ENCODE measurements at places on chromosomes 5 and 9.
A peak's percentile ranks its signal among the peaks of the same experiment; 100 is the strongest.

GRCh38 chr5:52139888-52140615 is 647.7 kb upstream of the ITGA1 start:
- no peak for DNase-seq

DNA sequence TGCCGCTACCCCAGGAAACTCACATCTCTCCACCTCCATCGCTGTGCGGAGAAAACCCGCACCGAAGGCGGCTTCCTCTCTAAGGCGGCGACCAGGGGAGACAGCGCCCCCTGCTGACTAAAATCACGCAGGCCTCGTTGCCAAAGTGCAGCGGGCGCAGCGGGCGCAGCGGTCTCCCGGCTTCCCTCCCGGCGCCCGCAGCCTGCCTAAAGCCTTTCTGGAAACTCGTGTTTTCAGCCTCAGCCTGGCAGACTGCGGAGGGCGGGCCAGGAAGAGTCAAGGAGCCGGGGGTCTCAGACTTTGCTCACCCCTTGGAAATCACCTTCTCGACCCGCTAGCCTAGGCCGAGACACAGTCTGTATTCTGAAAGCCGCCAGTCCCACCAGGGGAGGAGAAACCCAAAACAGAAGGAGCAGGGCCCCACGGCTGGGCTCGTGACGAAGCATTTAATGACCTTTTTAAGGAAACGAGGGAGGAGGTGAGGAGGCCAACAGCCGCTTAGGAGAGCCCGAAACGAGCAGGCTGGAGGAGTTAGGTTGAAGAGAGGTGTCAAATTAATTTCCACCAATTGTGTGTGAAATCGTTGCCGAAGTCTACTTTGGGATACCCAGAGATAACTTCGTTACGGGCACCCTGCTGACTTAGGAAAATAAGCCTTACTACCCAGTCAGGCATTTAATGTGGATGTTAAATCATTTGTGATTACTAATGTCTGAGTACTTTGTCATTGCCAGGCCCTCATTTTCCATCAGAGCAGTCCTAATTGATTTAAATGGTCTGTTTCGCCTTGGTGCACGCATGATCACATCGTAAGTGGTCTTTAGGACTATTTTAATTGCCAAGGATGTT is 7.3 kb upstream of the FOXB2 start:
- peak; percentile 82 for DNase-seq

- no peak for DNase-seq
Measured at GRCh38 chr9:127130661-127131538, 8.5 kb upstream of the ANGPTL2 start.

DNA sequence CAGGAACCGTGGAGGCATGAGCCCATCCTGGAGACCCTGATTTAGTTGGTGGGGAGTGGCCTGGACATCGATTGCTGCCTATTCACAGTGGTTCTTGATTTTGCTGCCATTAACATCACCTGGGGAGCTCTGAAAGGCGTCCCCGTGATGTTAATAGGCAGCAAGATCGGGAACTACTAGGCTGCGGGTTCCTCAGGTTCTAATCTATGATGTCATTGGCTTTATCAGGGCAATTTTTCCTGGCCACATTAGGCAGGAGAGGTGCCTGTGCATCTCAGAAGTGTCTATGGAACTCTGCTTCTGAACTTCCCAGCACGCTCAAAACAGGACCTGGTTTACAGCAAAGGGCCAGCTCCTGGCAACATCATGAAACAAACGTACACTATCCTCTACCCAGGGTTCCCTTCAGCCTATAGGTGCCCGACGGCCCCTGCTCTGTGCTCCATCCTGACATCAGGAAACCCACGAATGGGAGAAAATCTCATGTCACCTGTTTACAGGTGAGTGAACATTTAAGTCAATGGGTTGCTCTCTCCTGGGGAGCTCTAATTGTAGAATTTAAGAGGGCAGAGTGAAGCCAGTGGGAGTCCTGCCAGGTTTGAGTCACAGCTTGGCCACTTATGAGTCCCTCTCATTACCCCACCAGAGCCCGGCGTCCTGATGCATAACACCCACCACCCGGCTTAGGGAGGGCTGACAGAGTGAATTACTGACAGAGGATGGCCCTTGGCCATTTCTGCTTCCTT is 49.4 kb downstream of the ROPN1L start:
- no peak for DNase-seq

- DNase-seq: no peak
Measured at GRCh38 chr9:78187763-78188484, 48.0 kb upstream of the CEP78 start.

DNA sequence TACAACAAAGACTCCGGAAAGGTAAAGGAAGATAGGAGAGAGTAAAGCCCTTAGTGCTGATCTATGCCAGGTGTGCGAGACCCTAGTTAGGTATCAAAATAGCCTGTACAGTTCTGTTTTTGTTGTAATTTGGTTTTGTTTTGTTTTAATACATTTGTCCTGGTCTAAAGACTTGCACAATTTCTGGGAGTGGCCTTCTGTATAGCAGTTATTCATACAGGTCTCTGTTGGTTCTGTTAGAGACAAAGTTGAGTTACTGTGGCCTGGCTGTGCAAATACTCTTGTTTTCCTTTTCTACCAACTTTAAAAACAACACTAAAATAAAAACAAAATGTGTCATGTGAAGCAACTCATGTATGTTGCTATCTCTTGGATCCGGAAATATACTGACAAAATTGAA is 163.6 kb downstream of the COMMD10 start:
- DNase-seq: no peak

DNA sequence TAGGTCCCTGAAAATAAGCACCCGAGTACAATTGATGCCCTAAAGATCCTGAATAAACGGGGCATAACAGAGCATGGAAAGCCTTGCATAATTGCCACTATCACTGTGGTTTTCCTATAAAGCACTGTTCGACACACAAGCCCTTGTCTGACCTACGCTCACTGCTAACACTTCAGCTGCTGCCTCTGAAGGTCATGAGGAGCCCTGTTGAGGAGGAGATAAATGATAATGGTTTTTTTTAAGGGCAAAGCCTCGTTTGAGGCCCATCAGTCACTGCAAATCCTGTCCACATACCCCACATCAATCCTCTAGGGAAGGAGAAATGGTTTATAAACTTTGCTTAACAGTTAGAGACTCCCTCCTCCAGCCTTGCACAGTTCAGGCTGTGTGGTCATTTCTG is 35.1 kb downstream of the GABBR2 start:
- no peak for DNase-seq

- DNase-seq: no peak
Measured at GRCh38 chr5:10982626-10983025, 221.6 kb upstream of the DAP start.

DNA sequence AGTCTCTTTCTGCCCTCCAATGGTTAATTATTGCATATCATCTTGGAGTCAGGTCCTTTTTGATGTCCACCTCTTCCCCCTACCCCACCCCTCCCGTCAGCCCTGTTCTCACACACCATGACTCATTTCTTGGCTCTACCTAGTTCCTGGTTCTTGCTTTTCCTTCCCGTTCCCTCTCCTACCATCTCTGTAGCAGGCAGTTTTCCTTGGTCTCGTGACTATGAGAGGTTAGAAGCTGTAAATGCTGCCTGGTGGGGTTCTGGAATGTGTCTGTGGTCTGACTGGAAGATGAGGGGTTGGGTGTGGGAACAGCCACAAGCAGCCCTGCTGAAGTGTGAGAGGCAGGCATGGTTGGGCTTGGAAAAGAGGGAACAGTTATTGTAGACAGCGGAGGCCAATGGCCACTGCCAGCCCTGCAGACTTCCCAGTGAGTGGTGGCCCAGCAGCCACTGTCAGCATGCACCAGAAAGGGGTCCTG is 18.2 kb downstream of the SLC22A5 start:
- DNase-seq: no peak

GRCh38 chr9:81560851-81561732 is 128.3 kb downstream of the TLE1 start:
- no peak for DNase-seq

DNA sequence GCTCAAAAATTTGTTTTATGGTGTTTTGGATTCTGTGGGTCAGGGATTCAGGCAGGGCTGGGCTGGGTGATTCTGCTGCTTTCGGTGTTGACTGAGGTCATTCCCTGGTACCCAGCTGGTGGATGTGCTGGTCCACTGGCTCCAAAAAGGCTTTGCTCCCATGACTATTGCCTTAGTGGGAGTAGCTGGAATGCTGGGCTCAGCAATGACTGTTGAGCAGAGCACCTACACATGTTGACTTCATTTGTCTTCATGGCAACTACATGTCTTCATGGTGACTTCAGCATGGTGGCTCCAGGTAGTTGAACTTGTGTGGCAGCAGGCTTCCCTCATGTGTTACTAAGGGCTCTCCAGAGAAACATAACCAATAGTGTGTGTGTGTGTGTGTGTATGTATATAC is 297.2 kb downstream of the DOCK8 start:
- no peak for DNase-seq

DNA sequence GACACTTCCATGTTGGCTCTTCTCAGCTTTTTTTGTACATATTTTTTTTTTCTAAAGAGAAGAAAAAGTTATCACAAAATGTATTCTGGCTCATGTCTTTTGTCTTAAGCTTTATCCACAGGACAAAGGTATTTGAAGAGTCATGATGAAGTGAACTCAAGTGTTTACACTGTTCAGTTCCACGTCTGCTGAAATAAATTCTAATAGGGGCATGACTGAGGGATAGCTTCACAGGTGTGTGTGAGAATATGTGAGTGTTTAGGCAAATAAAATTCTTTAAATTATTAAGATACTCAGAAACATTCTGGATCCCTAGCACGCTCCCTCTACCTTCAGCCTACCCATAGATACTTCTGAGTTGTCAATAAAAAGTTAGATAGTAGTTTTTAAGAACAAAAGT is 59.8 kb downstream of the BAAT start:
- no peak for DNase-seq

- DNase-seq: no peak
Measured at GRCh38 chr9:16217943-16218701, 652.3 kb downstream of the BNC2 start.

GRCh38 chr5:90803381-90803780 is 244.8 kb downstream of the ADGRV1 start:
- no peak for DNase-seq

DNA sequence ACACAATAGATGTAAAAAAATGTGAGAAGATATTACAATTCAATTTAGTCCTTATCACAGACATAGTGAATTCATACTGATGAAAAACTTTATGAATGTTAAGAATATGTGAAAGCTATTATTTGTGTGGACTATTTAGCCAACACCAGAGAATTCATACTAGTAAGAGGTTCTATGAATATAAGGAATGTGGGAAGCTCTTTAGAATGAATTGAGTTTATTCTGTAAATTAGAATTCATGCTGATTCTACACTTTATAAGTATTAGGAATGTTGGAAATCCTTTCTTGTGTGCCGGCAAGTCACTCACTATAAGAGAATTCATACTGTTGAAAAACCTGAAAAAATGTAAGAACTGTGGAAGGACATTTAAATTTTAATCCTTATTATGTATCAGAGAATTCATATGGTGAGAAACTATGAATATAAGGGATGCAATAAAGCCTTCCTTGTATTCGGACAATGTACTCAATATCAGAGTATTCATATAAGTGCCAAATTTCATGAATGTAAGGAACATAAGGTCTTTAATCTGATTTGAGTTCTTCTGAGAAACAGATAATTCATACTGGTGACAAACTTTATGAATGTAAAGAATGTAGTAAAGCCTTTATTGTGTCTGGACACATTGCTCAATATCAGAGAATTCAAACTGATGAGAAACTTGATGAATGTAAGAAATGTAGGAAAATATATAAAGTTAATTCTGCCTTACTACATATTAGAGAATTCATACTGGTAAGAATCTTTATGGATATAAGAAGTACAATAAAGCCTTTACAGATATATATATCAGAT is 21.6 kb upstream of the PCDHA1 start:
- DNase-seq: no peak

GRCh38 chr9:13832446-13832845 is 481.5 kb downstream of the NFIB start:
- no peak for DNase-seq

DNA sequence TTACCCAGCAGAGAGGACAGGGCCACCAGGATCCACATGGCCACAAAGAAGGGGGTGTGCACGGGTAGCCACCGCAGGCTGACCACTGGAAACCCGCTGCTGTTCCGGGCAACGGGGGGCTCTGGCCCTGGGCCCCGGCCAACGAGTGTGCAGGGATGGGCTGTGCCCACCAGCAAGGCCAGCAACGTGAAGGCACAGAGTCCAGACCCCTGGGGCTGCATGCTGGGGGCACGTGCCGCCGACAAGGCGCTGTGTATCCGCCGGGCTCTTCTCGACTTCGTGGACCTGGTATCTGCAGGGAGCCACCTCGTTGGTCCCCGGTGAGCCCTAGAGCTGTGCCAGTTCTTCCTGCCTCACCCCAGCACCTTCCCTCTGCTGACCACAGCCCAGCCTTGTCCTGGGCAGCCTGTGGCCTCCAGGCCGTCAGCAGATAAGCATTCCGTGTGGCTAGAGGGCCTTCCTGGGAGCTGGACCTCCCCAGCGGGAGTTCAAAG is 42.2 kb upstream of the CEP72 start:
- DNase-seq: no peak

DNA sequence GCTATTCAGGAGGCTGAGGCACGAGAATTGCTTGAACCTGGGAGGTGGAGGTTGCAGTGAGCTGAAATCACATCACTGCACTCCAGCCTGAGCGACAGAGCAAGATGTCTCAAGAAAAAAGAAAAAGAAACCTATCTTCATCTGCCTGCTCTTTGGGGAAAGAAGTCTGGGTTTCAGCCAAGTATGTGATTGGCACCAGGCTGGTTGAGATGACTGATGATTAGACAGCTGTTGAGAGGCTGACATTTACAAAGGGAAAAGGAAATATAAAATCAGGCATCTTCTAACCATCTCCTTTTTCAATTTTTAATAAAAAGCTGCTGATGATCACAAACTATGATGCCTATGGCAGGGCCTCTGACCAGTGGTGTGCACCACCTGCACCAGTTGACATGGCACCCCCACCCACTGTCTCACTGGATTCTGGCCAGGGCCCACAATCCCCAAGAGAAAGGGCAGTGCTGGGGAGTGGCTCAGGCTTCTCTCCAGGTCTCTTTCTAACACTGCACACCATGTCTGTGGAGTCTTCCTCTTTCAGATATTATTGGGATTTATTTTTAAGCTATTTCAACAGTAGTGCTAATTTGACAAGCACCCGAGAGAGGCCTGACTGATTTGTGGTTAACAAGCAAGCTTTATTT is 17.2 kb upstream of the C5orf15 start:
- no peak for DNase-seq

DNA sequence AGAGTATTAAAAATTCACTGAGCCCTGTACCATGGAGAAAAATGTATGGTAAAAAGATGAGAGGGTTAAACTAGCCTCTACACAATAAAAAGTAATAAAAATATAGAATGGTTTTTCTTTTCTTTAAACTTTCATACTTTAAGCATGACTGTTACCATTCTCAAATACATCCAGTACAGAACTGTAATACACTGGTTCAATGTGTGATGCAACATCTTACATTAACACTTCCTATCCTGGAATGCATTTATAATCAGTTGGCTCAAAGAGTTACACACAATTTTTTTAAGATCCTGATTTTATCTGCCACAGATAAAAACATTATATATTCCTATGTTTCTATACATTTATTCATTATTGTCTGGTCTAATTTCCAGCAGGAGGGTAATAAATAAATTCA is 4.7 kb downstream of the GNAQ start:
- DNase-seq: no peak
